ENCODE measurements at places on chromosomes 11 and 22.
A peak's percentile ranks its signal among the peaks of the same experiment; 100 is the strongest.

DNA sequence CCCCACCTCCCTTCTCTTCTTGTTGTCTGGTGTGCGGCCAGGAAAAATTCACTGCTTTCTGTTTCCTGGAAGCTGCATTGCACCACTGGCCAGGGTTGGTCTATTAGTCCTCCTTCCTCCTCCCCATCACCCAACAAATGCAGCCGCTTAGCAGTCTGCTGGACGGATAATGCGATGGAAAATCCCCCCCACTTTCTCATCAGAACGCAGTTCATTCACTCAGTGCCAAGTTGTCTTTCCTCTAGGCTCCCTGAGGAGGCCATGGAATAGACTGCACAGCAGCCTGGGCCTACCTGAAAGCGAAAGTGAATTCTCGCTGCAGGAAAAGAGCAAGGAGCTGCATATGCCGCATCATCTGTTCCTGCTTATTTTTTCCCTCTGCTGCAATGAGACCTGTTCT, 513.6 kb downstream of the METTL15 start:
- DNase-seq: no peak

GRCh38 chr11:102921587-102922220, 33.8 kb downstream of the MMP13 start:
- no peak for DNase-seq

DNA sequence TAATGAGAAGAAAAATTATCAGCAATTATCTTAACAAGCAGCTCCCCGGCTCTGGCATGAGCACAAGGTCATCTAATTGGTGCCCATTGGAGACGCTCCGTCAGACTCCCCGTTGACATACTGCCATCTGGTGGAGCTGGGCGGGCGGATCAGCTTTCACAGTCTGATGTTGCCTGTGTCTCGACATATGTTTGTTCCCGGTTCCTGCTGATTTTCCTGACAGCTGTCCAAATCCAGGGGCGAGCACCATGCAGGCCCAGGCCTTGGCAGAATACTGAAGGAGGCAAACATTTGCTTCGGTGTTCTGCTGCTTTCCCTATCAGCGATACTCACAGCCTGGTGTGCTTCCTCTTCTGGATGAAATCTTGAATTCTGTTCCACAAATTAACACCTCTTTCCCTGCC, 43.8 kb upstream of the BARX2 start:
- DNase-seq: peak; percentile 53

DNA sequence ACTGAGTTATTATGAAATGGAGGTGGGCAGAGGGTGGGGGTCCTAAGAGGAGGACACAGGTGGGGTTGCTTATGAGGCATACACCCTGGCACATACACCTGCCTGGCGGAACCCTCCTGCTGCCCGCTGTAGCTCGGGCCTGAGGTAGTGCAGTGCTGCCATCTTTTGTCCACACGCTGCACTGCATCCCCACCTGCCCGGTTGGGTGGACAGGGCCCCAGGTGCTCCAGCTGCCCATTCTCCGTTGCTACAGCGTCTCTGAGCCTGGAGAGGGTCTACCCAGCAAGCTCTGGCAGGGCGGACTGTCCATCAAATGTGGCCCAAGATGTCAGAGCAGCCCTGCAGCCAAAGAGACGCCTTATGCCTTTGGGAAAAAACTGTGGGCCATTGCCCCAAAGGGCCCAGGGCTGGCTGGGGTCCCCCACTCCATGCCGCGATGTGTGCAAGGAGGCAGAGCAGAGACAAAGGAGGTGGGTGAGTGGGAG, 131.2 kb downstream of the BUD13 start:
- DNase-seq: no peak

GRCh38 chr11:97354026-97354425, 964.2 kb downstream of the JRKL start:
- no peak for DNase-seq

DNA sequence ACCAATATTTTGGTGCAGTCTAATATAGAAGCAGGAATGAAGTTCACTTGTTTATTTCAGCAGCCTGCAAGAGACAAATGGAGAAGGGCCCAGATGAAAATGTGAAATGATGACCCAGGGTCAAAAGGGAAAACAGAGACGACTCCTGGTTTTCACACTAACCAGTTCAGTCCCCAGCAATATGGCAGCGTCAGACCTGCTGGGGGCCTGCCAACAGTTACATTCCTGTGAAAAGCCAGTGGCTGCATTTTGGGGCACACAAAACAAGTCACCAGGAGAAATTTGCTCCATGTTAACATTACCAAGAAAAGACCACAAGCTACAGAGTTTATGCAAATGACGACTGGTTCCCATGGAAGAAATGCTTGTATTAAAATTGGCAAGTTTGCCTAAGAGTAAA, 80.2 kb downstream of the CCDC34 start:
- no peak for DNase-seq

- no peak for DNase-seq
Observed at GRCh38 chr11:78607696-78608095, 33.0 kb upstream of the NARS2 start.

DNA sequence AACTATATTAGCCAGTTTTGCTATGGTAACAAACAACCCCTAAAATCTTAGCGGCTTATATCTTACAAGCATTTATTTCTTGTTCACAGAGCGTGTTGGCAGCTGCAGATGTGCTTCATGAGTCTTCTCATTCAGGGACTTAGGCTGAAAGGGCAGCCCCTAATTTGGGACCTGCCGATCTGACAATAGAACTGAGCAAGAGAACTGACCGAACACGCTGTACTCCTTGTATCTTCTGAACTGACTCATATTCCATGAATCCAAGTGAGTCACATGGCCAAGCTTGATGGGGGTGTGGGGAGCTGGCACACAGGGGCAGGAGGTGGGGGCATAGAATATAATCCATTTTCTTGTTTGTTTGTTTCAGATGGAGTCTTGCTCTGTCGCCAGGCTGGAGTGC, 481.7 kb upstream of the CADM1 start:
- DNase-seq: no peak

- DNase-seq: no peak
Observed at GRCh38 chr22:50293441-50294318, 13.8 kb downstream of the PLXNB2 start.

DNA sequence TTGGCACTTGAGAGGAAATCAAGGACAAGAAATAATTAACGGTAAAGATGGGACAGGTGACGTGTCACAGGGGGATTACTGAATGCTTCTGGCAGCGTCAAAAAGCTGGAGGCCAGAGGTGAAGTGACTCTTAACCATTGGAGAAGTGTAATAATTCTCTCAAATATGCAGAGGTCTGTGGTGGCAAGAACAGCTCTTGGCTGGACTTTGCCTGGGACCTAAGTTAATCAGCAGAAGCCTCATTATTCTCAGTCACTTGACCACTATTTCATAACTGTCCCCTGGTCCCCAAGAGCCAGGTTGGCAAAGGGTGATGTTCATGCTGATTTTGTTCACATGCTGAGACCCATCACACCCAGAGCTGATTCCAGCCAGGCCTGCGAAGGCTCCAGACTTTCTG, 72.9 kb downstream of the TIMP3 start:
- DNase-seq: no peak

DNA sequence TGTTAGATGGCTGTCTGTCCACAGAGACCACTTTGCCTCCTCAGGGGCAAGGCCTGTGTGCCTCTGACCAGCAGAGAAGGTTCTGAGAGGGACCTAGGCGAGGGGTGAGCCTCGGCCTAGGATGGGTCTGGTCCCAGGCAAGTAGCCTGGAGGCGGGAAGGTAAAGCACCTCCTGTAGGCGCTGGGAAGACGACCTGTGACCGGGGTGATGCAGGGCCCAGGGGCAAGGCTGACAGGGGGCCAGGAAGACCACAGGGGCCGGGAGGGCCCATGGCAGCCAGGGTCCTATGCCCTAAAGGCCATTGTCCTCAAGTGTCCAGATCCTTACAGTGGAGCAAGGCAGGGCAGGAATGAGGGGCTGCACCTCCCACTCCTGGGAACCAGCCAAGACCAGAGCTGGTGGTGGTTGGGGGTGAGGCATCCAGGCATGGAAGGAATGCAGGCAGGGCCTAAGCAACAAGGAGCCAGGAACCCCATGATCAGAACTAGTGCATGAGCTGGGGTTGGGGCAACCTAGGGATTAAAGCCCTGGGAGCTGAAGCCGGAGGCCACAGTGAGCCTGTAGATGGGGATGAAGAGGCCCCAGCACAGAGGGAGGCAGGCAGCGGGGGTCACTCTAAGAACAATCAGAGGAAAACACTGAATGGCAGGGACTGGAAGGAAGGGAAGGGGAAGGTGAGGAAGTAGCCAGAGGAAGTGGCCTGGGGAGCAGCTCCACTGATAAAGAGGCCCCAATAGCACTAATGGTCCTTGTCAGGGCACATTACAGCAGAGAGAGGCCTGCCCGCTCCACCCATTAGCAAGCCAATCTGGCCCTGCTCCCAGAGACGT, 32.9 kb upstream of the KLHL35 start:
- DNase-seq: no peak

GRCh38 chr11:132838627-132839026, 693.7 kb downstream of the OPCML start:
- no peak for DNase-seq

DNA sequence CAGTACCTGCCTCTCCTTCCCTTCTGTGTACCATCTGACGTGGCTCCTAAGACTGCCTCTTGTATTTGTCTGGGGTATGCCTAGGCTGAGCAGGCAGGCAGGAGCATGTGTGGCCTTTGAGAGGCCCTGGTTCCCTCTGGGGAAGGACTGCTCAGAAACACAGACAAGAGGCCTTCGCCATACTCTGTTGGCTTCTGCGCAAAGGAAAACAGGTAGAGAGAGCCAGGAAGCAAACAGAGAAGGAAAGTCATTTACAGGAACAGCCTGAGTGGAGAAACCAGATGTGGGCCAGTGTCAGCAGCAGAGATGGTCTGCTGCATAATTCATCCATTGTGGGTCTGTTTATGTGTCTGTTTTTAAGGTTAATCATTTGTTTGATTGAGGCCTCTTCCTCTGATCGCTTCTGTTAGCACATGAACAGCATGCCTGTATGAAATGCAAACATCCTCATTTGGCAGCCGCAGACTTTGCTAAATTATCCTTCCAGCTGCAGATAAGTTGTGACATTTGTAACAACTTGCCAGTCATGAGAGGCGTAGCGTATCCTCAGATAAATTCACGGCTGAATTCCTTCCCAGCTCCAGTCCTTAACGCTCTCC, 119.4 kb downstream of the GALNT18 start:
- DNase-seq: no peak

DNA sequence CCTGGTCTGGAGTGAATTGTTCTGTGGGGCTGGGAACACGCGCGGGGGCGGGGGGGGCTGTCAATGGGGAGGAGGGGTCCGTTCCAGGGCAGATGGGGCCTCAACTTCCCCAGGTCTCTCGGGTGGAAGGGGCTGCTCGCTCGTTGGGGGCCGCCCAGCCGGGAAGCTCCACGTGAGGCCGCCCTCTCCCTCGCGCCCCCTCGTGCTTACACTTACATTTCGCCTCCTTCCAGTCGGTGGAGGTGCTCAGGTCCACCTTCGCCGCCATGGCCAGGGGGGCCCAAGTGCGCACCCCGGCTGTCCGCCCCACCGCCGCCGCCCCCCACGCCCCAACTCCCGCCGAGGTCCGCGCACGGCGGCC, 452 bp downstream of the MACROD1 start:
- no peak for DNase-seq

GRCh38 chr11:124672536-124673215, 863 bp downstream of the SIAE start:
- no peak for DNase-seq

DNA sequence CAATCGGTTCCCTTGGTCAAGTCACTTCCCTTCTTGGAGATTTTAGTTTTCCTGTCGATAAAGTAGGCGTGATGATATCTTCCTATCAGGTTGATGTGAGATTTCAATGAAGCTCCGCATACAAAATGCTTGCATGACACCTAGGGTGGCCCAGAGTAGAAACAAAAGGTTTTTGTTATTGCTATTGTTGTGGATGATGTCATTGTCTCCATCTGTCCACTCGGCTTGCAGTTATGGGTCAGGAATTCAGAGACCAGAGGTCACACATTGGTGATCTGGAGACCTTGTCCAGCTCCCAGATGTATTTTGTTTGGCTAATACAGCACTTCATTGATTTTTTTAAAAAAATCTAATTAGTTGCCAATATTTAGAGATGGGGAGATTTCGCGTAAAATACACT, 382.1 kb downstream of the MN1 start:
- no peak for DNase-seq

- no peak for DNase-seq
Observed at GRCh38 chr11:64287676-64288352, 2.2 kb downstream of the GPR137 start.

DNA sequence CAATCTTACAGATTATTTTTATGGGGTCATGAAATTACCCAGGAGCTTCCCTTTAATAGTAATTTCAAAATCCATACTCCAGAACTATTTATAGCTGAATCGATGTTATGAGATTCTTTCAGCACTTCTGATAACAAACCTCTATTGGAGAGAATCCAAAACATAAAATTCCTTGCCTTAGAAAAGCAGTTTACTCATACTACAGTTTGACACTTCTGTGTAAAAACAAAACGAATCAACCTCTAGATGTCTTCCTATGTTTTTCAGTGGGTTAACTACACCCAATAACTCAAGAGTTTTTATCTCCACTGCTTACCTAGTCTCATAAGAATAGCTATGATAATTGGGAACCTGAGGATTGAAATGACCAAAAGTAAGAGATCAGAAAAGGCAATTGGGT, 35.6 kb downstream of the KIF18A start:
- DNase-seq: no peak

GRCh38 chr22:47065756-47066615, 303.5 kb downstream of the TBC1D22A start:
- no peak for DNase-seq

DNA sequence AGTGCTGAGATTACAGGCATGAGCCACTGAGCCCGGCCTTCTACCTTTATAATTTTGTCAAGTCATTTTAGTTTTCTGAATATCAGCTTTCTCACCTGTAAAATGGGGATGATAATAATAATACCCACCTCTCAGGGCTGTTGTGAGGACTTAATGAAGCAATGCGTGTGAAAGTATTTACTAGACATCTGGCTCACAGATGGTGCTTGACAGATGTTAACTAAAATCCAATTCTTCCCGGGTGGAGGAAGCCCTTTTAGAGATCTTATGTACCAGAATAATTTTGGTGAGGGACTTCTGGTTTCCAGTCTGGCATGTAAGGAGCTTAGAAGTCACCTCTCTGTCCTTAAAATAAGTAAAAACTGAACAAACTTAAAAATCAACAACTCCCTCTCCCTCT, 43.7 kb upstream of the NUP160 start:
- no peak for DNase-seq

GRCh38 chr11:16402654-16403447, 46.5 kb upstream of the SOX6 start:
- DNase-seq: no peak

- DNase-seq: no peak
Observed at GRCh38 chr22:49513358-49513851, 314.3 kb downstream of the BRD1 start.

DNA sequence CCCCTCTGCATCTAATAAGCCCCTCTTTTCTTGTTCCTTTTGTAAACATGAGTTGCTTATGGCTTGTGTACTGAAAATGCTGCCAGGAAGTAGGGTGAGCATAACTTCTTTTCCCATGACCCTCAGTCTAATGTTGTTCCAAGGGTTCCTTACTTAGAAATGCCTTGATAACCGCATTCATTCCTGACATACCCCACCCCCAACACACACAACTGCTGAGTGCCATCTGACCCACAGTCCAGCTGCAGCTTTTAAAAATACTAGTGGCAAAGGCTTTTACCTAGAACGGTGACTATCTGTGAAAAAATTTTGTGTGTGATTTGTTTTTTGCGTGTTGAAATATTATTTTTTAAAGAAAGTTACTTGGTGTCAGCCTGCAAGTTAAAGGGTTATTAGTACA, 52.6 kb downstream of the ARHGAP42 start:
- DNase-seq: no peak
